D341Med (cell line): ENCODE measurements at places on chromosomes 16 and 17.

DNA sequence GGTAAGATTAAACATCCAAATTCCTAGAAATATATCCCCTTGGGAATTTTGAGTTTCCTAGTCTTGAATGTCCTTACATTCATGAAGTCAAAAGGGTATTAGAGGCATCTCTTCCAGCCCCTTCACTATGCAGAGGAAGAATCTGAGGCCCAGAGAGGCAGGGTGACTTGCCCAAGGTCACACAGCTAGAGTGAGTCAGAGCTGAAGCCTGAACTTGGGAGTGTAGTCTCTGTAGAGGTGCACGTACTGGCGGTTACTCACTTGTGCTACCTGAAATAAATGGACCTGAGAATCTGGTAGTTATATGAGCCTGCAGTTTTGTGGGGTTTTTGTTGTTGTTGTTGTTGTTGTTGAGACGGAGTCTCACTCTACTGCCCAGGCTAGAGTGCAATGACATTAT, 164.0 kb downstream of the XYLT1 start:
- no peak for DNase-seq

GRCh38 chr17:45376171-45377005, 56.3 kb downstream of the ARHGAP27 start:
- no peak for DNase-seq

DNA sequence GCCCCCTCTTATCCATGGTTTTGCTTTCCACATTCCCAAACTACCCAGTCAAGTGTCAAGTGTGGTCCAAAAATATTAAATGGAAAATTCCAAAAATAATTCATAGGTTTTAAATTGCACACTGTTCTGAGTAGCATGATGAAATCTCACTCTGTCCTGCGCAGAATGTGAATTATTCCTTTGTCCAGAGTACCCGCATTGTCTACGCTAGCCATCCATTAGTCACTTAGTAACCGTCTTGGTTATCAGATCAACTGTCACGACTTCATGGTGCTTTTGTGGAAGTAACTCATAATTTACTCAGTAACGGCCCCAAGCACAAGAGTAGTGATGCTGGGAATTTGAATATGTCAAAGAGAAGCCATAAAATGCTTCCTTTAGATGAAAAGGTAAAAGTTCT, 94.9 kb downstream of the SLC39A11 start:
- no peak for DNase-seq

DNA sequence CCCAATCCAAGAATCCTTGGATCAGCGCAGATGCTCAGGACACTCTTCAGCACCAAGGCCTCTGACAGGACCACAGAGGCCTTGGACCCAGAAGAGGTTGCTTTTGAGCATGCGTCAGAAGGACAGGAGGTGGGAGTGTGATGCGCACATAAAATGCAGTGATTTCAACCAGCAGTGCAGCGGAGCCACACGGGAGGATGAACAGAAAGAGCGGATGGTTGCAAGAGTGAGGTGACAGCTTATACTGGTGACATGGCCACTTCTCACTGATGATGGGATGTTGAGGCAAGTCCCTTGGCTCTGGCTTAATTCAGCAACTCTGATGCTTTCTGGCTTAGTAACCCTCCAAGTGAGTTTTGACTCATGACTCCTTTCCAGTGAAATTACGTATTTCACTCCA, 25.2 kb upstream of the ERN1 start:
- DNase-seq, result no peak

DNA sequence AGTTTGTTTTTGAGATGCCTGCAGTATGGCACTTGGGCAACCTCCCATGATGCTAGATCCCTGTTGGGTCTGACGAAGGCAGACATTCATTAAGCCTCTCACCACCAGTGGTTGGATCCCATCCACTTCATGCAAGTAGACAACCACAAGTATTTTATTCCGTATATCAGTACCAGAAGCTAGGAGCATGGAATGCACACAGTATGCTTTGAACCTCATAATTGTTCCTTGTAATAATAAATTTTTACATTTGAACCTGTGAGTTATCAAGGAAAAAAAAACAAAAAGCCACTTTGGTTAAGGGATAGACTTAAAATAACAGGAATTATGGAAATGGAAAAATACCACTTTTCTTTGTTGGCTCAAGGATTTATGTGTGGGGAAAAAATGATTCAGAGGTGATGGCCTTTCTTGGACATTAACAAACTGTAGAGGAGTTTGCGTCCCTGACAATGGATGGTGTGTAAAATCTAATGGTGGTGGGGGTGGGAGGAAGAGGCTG, 107.1 kb upstream of the KCNJ16 start:
- no peak for DNase-seq

- DNase-seq, result no peak
These were observed 232.7 kb upstream of the TNRC6C start for GRCh38 chr17:77725846-77726245.

- DNase-seq, result no peak
These were observed 145.2 kb upstream of the C17orf78 start for GRCh38 chr17:37230633-37231032.

DNA sequence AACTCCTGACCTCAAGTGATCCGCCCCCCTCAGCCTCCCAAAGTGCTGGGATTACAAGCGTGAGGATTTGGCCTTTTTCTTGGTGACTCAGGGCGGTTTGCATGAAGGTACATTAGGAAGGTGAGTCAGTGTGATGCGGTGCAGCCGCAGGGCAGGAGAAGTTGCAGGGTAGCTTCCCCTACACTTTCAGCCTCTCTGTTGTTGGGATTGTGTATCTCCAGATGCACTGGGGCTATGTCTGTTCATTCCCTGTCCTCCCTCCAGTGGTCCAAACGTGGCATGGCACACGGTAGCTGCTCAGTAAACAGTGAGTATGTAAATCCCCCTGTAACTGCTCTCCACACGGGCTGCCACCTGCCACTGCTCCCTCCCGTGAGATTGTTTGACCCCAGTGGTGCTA, 109.1 kb upstream of the CDC42EP4 start:
- DNase-seq, result peak; percentile 65

GRCh38 chr17:37787055-37787757, 42.3 kb upstream of the HNF1B start:
- no peak for DNase-seq

DNA sequence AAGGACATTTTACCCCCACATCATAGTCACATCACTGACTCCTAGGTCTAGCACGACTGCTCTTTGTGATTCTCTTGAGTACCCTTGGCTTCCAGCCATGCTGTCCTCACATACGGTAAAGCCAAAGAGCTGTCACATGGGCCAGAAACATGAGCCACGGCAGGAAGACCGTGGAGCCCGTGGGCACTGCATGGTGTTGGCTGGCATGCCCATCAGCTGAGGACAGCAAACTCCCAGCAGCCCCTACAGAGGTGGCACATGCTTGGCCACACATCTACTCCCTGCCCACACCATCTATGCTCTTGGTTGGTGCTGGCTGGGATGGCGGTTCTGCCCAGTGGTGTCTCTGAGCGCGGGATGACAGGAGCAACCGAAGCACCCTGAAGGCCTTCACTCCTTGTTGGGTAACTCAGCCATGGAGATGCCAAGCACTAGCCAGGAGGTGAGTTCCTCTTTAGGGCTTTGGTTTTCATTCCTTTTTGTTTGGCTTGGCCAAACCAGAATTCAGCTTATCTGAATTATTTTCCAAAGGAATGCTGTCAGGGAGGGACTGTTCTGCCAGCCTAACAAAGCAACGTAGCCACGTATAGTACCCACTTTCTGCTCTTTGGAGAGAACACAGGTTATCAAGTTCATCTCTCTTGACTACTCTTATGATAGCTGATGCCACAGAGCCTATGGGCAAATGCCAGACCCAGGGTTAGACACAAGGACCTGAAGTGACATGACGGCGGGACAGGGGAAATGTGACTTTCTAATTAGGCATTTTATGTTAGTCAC, 10.0 kb downstream of the TNFAIP1 start:
- DNase-seq, result peak; percentile 34

DNA sequence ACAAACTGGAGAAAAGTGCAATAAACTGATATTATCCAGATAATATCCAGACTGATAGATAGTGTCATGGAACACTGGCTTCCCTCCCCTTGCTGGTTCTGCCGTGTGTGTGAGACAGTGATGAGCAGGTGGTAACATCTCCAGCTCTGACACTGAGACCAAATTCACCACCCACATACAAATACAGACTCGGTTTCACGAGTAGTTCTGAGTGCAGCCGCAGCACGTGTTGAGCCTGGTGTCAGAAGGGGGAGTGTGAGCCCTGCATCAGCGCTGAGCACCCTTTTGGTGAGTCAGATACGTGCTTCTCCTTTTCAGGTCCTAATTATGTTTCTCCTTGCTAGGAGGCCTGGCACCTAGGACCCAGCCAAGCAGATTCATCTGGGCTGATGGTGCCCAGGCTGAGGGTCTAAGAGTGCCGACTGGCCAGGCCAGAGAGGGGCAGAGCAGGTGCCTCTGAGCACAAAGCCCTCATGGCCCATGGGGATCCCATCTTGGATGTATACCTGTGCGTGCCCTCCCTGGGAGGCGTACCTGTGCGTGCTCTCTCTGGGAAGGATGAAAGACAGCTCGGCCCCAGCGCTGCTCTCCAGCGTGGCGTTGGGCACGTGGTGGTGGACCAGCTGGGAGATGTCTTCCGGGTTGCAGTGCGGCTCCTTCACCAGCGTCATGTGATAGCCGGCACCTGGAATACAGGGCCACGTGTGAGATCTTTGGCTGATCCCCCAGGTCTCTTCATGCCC, 27.3 kb upstream of the RNPS1 start:
- no peak for DNase-seq

DNA sequence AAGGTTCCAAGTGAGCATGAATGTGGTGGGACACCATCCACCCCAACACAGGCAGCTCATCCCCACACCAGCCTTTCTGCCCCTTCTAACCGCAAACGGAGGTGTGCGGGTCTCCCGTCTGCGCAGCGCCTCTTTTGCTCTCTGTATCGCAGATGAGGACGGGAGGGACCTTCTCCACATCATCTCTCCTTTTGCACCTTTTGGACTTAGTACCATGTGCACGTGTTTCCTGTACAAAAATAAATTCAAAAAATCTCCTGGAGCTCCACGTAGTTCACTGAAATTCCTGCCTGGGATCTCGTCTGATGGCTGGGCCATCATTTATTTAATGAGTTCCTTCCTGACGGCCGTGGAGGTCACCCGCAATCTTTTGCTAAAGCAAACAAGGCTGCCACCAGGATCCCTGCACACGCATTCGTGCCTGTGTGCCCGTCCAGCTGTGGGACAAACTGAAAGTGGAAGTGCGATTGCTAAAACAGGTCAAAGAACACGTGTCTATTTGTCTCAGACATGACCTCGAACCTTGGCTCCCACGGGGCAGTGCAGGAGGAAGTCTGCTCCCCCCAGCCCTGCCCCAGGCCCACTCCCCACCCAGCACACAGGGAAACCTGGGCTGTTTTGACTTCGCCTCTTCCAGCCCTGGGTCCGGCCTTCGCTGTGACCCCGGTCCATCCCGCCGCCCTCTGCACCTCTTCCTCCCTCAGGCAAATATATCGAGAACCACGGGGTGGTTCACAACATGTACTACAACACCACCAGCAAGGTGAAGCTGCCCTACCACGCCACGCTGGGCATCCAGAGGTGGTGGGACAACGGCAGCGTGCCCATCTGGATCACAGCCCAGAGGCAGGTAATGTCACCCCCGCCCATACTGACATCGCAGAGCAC, 2.3 kb downstream of the ENPP7 start:
- no peak for DNase-seq

DNA sequence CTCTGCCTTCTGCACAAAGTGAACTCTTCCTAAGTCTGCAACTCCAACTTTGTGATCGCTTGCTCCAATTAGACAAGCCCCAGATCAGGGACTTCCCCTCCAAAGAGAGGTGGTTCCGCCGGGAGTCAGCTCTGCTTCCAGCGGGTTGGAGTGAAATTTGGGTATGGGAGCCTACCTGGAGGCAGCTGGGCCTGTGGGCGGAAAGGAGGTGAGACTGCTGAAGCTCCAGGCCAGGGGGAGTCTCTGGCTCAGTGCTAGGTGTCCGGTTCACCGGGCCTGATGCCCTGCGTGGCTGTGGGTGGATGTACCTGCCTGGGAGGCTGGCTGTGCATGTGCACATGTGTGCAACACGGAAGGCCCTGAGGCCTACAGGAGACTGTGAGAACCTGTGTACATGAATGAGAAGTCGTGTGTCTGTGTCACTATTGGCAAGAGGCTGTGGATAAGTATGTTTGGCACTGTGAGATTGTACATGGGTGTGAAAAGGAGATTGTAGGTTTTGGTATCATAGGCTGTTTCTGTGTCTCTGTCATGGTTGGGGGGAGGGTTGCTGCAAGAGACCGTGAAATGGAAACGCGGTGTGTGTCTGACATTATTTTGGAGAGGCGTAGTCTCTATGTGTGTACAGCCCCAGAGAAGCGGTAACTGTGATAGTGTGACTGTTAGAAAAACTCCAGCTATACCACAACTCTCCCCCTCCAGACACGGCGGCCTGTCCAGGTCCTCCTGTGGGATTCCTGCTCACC, 4.2 kb downstream of the LHX1 start:
- DNase-seq, result no peak

- no peak for DNase-seq
These were observed 514.9 kb upstream of the GOT2 start for GRCh38 chr16:59249011-59249410.

DNA sequence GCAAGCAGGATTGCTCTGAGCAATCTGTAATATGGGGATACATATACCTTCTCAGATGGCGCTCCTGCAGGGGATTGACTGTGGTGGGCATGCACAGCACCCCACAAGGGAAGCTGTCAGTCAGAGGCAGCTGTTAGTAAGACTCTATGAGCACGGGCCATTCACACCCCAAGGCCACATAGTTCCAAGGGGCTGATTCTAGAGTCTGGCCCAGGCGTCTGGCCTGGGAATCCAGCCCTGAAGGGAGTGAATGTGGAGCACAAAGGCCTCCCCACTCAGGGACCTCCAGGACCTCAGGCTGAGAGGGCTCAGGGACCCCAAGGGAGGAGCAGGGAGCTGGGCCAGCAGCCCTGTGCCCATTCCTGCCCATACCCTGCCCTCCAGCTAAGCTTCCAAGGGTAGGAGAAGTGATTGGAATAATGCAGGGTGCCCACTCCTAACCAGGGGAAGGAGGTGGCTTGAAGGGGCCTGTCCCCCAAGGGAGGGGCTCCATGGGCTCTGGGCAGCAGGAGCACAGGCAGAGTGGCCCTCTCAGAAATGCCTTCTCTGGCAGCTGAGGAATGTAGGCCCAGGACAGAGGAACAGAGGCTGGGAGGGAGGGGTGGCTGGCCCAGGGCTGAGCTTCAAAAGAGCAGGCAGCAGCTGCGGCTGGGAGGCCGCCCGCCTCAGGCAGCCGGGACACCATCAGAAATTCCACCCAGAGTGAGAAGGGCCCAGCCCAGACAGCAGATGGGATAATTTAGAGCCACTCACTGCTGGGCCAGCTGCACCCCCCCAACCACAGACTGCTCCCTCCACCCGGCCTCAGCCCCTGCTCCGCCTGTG, 48.9 kb upstream of the MRPS23 start:
- peak; percentile 93 for DNase-seq

DNA sequence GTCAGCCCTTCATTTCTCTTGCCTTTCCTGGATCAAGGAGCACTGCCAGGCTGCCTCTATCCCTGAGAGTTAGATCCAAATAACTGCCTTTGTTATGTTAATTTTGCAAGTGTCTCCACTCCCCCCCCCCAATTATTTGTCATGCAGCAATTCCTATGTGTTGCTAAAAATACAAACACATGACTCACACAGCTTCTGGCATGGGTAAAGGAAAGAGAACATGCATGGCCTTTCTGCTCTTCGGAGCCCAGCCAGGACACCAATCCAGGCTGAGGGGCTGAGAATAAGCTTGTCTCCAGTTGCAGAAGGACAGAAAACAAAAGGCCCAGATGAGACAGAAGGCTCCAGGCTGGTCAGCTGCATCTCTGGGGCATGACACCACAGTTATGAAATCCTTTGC, 148.0 kb upstream of the TNRC6C start:
- no peak for DNase-seq
